ENCODE measurements at places on chromosomes 3 and 15.

- DNase-seq: no peak
These were observed 85.1 kb downstream of the PDCD6IP start for GRCh38 chr3:33883538-33883950.

- no peak for DNase-seq
These were observed 170.9 kb downstream of the ABHD5 start for GRCh38 chr3:43861635-43862034.

GRCh38 chr3:10312861-10313260 is 8.1 kb downstream of the SEC13 start:
- no peak for DNase-seq

DNA sequence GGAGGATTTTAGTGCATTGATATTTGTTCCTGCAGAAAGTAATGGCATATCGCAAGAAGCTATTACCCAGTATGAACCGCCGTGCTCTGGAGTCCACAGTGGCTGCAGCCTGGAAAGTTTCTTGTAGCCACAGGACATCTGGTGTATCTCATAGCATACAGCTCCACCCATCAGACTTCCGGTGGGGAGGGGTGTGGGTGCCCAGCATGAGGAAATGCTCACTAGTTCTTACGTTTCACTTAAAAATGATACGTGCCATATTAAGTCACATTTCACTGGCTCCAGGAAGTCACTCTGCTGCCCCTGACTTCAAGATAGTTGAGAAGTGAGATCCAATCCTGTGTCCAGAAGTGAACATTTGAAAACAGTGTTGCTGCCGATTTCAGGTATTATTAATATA is 990.4 kb downstream of the GBE1 start:
- DNase-seq: no peak

DNA sequence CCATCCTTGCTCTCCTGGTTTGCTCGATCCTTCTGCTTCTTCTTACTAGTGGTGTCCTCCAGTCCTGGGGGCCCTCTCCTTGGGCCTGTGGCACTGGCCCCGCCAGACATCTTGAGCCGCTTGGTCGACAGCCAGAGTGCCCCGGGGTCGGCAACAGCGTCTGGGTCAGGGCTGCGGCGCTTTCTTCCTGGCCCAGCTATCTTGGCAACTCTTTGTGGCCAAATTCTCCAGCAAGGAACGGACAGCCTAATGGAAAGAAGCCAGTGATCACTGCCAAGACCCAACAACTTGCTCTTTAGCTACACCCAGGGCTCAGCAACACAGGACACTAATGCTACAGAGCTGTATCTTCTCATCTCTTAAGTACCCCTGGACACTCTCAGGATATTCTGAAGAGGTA is 1.6 kb downstream of the USP19 start:
- DNase-seq: no peak

All from stimulated activated CD4-positive, alpha-beta T cell treated with anti-CD3 and anti-CD28 coated beads, Interleukin-1b, Interleukin-23, amount 100 ng/mL, for 1 hour (primary cell).